ENCODE measurements at places on chromosomes 11 and 22.

GRCh38 chr22:46149512-46150033 is 753 bp upstream of the PPARA start:
- DNase-seq, result no peak

DNA sequence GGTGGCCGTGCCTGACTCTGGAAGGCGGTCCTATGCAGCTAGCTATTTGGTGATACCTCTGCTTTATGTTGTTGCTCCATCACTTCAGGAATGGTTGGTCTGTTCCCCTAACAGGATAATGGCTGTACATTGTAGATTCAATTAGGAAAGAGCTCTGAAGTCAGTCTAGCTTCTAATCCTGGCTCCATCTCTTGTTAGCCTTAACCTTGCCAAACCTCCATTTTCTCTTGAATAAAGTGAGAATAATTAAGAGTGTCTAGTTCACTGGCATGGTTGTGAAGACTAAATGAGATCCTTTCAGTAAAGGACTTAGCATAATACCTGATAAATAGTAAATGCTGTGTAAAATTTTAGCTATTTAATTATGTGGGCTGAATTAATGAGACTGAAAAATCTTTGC is 262.5 kb upstream of the ARHGAP20 start:
- no peak for DNase-seq

DNA sequence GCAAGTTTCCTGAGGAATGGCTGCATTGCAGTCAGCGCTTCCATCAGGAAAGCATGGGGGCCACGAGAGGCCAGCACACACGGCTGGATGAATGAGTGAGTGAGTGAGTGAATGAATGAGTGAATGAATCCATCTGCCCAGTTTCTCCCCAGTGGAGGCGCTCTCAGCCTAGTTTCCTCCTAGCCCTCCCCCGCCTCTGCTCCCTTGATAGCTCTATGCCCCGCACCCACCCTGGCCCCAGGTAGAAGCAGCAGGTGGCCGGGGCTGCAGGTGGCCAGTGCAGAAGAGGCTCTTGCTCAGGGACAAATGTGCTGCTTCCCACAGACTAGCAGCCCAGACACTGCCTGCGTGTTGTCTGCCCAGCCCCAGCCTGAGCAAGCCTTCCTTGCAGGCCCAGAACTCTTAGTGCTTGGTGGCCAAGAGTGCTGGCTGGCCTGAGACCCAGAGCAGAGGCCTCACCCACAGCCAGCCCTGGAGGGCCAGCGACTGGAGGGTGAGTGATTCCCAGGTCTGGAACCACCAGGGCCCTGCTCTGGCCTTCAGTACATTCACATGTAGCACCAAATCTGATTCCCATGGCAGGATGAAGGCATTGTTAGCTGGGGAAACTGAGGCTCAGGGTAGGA is 31.1 kb upstream of the PDGFB start:
- DNase-seq, result no peak

DNA sequence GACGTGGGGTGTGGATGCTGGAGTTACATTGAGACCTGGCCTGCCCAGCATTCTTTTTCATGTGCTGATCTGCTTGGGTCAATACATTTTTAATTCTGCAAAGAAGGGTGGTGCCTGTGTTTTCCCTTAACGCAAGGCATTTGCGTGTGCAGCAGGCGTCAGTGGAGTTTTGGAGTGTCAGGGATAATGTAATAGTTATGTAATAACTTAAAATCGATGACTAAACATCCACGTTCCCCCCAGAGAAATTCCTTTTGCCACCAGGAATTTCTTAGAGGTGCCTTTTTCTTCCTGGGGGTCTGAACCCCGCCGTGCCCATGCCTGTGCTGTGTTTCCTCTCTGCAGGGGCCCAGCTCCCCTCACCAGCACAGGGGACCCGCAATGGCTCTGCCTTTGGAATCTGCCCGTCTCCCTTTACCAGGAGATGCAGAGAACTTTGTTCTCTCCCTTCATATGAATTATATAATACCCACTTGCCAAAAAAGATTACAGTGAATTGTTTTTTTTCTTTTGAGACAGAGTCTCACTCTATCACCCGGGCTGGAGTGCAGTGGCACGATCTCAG is 62.6 kb downstream of the TBC1D22A start:
- no peak for DNase-seq

- no peak for DNase-seq
Observed at GRCh38 chr11:76088511-76088910, 117.8 kb downstream of the WNT11 start.

DNA sequence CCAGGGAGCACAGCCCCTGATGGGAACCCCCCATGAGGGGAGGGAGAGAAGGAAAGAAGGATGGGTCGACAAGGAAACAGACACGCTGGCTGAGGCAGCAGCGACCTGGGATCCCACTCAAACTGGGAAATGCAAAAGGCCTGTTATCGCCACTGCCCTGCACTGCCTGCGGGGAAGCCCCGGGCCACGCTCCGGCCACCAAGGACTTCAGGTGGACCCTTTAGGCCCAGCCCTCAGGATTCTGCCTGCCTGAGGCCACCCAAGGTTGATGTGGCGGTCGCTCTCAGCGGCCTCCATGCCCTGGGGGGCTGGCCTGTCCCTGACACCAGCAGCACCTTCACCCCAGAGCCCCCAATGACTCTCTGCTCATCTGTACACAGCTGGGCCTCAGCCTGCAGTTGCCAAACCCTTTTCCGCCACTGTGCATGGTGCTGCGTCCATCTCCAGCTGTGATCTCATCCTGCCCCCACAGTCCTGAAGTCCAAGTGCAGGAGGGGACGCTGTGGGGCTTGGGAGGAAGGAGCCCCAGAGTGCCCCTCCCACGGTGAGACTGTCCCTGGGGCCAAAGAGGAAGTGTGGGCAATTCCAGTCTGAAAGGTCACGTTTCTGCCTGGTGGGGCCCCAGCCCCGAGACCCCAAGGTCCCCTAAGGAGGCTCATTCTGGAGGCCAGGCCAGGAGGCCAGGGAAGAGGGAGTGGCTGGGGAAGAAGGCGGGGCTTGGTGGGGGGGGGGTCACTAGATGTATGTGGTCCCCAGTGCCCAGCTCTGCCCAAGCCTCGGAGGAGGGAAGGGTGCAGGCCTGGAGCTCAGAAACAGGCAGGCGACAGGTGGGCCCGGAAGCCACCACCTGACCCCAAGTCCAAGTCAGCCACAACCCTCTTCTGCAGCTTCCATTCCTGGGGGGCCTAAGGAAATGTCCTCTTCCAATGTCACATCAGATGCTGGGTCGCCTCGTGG is 31.6 kb downstream of the OSBPL5 start:
- no peak for DNase-seq

DNA sequence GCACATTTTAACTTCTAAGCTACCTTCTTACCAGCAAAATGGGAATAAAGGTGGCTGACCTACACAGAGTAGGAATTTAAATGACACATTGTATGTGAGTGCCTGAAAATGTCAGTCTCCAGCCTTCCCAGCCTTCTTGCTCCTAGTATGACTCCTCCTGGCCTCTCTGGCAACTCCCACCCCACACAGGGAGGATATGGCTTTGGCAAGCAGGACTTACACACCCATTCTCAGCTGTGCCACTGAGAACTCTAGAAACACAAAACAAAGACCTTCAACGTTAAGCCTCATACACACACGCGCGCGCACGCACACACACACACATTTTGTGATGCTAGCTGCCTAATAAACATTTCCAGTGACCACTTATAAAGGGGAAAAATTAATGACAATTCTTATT is 65.8 kb downstream of the PACSIN2 start:
- DNase-seq, result no peak

DNA sequence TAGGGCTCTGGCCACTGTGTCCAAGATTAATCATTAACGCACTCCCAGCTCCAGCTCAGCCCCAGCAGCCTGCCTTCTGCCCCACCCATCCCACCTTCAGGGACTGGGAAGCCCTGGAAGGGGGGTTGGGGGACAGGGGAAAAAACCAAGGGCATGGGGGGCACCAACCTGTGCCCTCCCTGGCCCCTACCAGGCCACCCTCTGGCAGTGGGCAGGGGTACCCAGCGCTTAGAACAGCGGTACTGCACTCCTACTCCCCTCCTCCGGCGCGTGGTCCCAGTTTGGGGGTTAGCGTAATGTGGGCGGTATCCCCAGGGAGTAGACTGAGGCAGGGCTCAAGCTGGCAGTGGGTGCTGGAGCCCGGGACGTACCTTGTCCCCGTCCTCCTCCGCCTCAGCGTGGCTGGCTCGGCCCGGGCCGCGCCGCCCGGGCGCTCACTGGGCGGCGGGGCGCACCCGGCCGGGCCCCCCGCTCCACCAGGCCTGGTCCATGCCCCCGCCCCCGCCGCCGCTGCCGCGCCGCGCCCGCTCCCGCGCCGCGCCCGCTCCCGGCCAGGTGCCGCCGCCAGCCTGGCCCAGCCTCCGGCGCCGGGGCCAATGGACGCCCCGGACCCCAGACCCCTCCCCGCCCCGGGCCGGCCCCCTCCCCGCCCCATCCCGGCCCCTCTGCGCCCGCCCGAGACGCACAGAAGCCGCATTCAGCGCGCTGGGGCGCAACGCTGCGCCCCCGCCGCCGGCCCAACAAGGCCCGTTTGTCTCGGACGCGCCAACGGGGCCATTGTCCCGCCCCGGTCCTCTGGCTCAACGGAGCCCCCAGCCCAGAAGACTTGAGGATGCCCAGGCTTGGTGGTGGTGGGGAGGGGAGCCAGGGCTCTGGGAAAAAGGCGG is at the start of gene GAL3ST1:
Gene GAL3ST1 (minus strand): TSS at position 571 of the 887 bp plus-strand sequence. CDS start 17,273 bp downstream, outside the sequence.
- no peak for DNase-seq

GRCh38 chr11:737366-737765 is 9.9 kb upstream of the TALDO1 start:
- DNase-seq, result no peak

- no peak for DNase-seq
Observed at GRCh38 chr11:65546217-65546958, 11.8 kb downstream of the LTBP3 start.

DNA sequence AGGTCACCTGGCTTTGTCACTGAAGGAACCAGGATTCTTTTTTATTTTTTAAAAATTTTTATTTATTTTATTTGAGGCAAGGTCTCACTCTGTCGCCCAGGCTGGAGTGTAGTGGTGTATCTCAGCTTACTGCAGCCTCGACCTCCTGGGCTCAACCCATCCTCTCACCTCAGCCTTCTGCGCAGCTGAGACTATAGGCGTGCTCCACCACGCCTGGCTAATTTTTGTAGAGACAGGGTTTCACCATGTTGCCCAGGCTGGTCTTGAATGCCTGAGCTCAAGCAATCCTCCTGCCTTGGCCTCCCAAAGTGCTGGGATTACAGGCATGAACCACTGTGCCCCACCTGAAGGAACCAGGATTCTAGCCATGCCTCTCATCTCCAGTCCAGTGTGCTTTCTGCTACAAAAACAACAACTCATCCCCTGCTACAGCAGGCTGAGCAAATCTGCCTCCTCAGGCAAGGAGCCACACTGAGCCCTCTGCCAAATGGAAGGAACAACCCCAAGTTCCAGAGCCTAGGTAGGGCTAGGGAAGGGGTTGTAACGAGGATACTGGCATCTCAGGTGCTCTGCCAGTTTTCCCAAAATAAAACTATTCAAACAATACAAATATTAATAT is 2.6 kb upstream of the PEX26 start:
- no peak for DNase-seq

DNA sequence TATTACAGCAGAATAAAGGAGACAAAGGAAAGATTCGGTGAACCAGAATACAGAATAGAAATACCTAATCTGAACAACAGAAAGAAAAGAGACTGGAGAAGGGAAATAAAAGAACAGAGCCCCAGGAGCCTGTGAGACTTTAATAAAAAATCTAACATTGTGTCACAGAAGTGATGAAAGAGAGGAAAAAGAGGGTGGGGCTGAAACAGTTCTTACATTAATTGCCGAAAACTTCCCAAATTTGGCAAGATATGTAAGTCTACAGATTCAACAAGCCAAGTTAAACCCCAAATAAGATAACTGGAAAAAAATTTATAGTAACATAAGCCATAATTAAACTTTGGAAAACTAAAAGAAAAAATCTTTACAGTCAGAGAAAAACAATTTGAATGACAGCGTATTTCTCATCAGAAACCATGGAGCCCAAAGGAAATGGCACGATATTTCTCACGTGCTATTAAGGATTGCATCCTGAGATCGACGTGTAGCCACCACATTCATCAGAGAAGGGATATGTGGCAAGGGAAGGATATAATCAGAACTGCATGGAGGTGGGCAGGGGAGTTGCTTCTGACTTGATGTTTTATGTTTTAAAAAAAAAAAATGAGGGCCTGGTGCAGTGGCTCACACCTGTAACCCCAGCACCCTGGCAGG is 73.9 kb downstream of the SGSM3 start:
- no peak for DNase-seq

DNA sequence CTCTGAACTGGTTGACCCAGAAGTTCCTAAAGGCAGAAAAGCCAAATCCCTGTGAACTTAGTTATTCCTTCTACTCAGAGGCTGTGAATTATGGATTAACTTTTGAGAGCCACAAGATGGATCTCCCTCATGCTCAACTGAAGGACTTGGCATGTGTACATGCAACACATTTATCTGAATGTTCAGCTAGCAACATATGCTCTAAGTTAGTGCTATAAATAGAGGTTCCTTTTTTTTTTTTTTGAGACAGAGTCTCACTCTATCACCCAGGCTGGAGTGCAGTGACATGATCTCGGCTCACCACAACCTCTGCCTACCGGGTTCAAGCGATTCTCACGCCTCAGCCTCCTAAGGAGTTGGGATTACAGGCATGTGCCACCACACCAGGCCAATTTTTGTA is 40.1 kb downstream of the EIF4ENIF1 start:
- no peak for DNase-seq

GRCh38 chr11:121466063-121466794 is 13.5 kb upstream of the SORL1-AS1 start:
- peak; percentile 81 for DNase-seq

DNA sequence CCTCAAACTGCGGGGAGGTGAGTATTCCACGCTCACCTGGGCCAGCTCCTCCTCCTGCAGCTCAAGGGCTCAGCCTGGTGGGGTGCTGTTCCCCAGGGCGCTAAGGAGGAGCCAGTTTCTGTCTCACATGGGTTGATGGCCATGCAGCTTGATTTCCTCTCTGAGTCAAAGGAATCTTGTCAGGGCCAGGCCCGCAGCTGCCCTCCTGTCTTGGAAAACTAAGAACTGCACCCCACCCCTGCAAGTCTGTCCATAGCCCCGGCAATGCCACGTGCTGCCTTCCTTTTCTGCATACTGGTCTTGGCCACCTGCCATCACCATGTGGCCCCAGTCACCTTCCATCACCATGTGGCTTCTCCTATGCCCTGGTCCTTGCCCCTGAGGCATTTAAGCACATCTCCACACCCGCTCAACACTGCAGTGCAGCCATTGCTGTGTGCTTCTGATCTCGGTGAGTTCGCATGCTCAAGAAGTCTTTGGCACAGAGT is 35.2 kb upstream of the CLDN5 start:
- no peak for DNase-seq

Data from HS-5 (cell line).